ENCODE measurements at places on chromosomes 1 and 21.
A peak's percentile ranks its signal among the peaks of the same experiment; 100 is the strongest.

- no peak for DNase-seq
Measured at GRCh38 chr1:212583643-212584042, 24.9 kb upstream of the ATF3 start.

- DNase-seq: no peak
Measured at GRCh38 chr1:92929461-92929860, 31.8 kb downstream of the DIPK1A start.

DNA sequence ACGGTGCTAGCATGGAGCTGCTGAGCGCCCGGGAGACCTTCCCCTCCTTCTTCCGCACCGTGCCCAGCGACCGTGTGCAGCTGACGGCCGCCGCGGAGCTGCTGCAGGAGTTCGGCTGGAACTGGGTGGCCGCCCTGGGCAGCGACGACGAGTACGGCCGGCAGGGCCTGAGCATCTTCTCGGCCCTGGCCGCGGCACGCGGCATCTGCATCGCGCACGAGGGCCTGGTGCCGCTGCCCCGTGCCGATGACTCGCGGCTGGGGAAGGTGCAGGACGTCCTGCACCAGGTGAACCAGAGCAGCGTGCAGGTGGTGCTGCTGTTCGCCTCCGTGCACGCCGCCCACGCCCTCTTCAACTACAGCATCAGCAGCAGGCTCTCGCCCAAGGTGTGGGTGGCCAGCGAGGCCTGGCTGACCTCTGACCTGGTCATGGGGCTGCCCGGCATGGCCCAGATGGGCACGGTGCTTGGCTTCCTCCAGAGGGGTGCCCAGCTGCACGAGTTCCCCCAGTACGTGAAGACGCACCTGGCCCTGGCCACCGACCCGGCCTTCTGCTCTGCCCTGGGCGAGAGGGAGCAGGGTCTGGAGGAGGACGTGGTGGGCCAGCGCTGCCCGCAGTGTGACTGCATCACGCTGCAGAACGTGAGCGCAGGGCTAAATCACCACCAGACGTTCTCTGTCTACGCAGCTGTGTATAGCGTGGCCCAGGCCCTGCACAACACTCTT is 1.1 kb downstream of the TAS1R3 start:
- no peak for DNase-seq

GRCh38 chr1:52234708-52235107 is 92.8 kb downstream of the ZFYVE9 start:
- DNase-seq: no peak

DNA sequence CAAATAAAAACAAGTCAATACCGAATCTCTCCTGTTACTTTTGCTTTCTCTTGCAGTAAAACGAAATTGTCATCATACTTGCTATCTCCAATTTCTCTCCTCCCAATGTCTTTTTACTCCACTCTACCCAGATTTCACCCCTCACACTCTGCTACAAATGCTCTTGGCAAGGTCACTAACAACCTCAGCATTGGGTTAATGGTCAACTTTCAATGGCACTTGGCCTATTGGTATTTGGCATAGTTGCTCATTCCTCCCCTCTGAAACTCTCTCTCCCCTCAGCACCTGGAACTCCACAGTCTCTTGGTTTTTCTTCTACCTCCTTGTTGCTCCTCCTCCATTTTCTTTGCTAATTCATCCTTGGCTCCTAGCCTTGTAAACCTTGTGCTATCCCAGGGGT is 367.3 kb downstream of the PTPRU start:
- DNase-seq: no peak

DNA sequence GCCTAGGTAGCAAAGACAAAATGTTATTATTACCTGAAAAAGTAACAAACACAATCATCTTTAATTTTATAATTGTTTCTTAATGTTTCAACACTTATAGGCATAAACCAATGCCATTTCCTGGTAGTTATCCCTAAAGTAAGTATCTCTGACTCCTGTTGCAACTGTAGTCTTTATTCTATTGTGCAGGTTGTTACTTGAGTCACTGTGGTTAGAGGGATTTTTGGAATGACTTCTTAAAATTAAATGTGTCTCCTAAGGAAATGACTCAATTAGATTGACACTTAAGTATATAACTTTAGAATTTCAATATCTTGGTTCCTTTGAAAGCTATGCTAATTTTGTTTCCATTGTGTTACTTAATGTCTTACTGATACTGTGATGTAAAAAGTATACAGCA is 143.9 kb downstream of the PHTF1 start:
- DNase-seq: no peak

GRCh38 chr21:40179166-40179565 is 311.9 kb downstream of the PCP4 start:
- no peak for DNase-seq

DNA sequence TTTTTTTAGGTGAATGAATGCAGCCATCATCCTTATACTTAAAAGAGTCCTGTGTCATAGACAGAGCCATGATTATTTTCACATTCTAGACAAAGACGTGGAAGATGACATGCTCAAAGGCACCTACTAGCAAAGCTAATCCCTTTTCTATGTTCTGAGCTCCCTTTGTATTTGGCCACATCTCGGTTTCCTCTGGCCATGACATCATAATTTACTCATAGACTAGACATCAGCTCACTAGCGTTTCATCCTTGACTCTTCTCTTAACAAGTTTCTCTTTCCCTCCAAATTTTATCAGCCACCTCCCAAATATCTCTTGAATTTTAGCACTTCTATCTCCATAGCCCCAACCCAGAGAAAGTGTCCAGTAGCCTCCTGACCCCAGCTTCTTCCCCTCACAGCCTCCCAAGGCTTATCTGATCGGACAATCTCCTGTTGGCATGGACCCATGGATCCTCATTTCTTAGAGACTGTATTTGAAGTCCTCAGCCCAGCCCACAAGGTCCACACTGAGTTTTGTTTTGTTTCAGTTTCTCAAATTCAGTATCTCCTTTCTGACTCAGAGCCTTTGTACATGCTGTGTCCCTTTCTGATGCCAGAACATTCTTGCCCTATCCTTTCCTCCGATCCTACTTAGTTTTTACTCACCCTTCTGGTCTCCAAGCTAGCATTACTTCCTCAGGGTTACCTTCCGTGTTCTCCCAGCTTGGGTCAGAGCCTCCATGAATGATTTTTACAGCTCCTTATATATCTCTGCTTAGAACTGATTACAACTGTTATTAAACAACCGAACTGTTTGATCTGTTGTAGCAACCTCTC is 33.0 kb upstream of the EPS8L3 start:
- no peak for DNase-seq

- DNase-seq: no peak
Measured at GRCh38 chr1:33257772-33258712, 1.8 kb downstream of the ZNF362 start.

- no peak for DNase-seq
Measured at GRCh38 chr1:51203121-51203873, 32.8 kb upstream of the RNF11 start.

GRCh38 chr1:43934101-43934985 is 742 bp downstream of the ARTN start:
- peak; percentile 67 for DNase-seq

DNA sequence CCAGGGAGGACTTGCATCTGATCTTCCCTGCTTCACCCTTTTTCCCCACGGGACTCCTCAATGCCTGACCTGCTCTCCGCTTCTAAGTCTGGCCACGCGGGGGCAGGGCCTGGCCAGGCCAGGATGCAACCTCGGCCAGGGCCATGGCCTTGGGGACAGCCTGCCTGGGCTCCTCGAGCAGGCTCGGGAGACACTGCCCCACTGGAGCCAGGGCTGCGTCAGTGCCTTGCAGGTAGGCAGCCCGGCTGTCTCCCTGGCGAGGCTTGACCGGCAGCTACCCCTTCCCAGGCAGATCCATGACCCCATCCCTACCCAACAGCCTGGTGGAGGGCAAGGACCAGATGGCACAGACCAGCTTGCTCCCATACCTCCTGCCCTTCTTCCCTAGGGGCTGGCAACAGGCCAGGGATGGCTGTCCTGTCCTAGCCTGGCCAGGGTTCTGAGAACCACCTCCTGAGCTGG is 2.7 kb upstream of the PRDM16 start:
- no peak for DNase-seq

GRCh38 chr1:237961754-237962153 is 71.0 kb upstream of the ZP4 start:
- DNase-seq: peak; percentile 45

DNA sequence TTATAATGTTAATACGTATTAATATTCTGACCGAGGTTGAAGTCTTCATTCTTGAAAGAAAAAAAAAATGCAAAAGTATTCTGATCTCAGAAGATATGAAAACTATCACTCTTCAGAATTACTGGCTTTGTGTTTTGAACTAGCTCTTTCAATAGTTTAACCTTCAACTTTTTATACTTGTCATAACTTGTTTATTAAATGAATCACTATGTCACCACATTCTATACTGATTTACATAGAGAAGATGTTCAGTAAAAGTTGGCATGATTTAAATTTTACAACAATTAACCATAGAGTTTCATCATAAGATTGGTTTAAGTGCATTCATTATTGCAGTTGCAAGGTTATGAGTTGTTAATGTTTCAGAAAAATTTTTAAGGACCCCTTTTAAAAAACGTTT is 57.3 kb downstream of the HS2ST1 start:
- no peak for DNase-seq

GRCh38 chr1:184289825-184290550 is 96.8 kb upstream of the C1orf21 start:
- no peak for DNase-seq

DNA sequence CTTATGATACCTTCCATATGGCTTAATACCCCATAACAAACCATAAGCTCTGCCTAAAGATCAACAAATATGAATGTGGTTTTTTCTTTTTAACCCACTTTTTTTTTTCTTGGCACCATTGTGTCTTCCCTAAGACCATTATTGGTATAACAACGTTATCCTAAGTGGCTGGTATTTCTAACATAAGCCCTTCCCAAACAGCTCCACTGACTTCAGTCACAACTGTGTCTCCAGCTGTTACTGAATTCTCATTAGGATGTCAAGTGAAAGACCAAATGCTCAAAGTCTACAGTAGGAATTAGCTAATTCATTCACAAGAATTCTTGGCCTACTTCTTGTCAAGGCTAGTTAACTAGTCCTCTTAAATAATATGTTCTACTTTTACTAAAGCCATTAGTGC is 4.2 kb upstream of the RXRG start:
- no peak for DNase-seq

DNA sequence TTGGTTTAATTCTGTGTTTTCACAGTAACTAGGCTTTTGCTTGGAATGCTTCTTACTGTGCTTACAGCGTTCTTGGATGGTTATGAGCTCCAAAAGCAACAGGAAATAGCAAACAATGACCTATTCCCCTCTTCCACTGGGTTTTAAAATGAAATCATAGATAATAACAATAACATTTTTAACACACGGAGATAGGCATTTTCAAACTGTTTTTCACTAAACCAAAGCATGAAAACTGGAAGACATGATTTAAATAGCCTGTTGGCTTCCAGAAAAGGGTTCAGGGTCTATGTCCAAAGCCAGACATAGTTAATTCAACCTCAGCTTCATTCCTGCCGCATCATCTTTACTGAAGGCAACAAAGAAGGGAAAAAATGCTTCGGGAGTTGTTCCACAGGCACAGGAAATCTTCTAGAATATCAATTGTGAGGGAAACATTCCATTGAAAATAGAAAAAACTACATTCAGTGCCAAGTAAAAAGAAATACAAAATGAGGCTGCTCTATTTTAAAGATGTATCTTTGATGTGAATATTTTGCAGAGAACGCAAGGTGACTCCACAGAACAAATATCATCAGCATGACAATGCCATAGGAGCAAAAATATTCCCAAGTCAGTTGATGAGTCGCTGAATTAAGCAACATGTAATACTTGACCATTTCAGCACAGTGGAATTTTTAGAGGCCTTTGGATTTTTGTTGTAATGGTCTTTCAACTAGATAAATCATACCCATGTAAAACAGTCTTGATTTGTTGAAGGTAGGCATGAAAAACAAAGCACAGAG is 80.7 kb downstream of the NID1 start:
- DNase-seq: no peak

DNA sequence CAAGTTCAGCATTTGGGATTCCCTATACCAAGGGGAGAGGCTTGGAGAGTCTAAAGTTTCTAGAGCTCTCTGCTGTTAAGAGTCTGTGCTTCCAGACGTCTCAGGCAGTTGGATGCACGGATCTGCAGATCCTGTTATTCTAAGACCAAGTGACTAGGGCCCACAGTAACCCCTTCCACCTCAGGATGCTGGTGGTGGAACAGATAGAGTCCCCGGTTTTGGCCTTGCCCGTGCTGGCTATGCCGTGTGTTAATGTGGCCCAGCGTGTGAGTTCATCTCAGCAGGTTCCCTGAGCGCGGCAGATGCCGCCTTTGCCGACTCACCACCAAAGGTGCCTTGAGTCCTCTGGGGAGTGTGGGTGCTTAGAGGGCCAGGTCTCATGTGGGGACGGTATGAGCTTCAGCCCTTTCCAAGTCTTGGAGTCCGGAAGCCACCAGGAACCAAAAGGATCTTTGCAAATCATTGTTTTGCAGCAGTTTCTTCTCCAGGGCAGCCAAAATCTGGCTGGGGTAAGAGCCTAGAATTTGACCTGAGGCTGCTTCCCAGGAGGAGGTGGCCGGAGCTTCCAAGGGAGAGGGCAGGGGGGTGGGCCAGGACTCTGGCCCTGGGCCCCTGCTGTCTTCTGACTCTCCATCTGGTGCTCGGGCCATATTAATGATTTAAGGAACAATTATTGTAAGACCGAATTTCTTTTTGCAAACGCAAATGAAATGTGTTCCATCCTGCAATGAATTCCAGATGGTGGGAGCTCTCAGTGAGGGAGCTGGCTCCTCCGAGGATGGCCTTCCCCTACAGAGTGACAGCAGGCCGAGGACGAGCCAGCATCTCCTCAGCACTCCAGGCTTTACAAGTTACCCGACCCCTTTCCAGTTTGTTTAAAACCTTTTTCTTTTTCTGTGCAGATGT is 205.7 kb downstream of the FOXD2 start:
- DNase-seq: no peak

GRCh38 chr21:14629461-14629860 is 83.3 kb upstream of the SAMSN1 start:
- DNase-seq: no peak

GRCh38 chr1:53682881-53683280 is 56.1 kb downstream of the GLIS1 start:
- DNase-seq: no peak

- DNase-seq: no peak
Measured at GRCh38 chr1:42923367-42924081, 35.1 kb downstream of the SLC2A1 start.

DNA sequence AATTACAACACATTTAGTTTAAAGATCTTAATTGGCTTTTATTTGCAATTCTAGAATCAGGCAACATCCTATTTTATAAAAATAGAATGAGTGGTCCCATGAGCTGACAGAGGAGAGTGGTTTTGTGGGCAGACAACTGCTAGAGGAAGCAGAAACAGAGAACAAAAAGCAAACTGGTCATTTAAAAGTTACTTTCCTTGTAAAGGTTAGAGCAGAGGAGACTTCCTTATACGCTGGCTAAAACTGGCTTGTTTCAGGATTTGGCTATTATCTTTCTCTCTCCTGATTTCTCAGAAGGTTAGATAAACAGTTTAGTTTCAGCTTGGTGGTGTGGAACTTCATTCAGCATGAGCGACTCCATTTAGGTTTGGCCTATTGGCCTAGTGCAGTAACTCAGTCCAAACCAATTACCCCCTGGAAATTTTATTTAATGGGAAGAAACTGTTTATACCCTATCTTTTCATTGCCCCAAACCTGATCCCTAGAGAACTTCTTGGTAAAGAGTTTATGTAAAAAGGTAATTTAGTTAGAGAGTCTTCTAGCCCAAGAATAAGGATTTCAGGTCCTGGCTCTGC is 32.2 kb upstream of the IL20 start:
- no peak for DNase-seq
